IMR-90 (cell line): ENCODE measurements at places on chromosomes 7 and 10. TPM values are rescaled to one million over a fixed set of nuclear protein-coding genes. Genes with fewer than 3 reads are reported as not detected.

DNA sequence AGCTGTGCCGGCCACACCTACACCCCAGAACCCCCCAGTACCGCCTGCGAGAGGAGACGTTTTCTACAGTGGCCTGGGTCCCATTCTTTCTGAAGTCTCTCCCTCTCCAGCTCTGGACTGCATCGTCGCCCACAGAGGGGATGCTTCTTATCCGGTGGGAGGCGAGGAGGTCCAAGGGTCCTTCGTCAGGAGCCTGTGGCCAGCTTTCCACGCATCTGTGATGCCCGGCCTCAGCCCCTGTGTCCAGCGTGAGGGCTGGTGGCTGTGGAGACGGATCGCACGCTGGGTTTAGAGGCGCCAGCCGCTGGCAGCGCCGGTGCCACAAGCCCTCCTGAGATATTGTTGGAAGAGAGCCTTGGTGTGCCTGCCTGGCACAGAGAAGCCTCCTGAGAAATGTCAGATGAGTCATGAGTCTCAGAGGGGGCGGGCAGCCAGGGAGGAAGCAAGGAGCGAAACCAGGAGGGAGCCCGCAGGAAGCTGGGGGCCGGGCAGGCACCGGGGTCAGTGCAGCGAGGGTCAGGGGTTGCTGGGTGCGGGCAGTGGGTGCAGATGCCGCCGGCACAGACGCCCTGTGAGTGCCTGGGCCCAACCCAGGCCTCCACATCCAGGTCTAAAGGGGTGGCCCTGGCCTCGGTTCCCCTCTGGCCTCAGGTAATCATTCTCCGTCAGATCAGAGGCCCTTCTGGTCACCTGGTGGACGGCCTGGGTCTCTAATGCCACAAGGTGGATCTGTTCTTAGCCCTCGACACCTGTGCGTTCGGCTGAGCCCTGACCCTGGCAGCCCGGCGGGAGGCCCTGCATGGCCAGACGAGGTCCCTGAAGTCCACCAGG, 86.0 kb upstream of the DIP2C start:
- peak; percentile 25 for DNase-seq
- H3K4me1 ChIP-seq = peaks cover 2% of the 10 kb centered on the region
- peaks cover 6% of the 10 kb centered on the region; the same call in 1 of the 2 replicates for H3K27me3 ChIP-seq

GRCh38 chr7:45644237-45644636, 70.1 kb downstream of the ADCY1 start:
- no peaks in the 10 kb centered on the region for H3K4me1 ChIP-seq
- no peak overlapping the region for H3K27ac ChIP-seq
- H3K4me3 ChIP-seq = no peak overlapping the region
- no peak for DNase-seq

DNA sequence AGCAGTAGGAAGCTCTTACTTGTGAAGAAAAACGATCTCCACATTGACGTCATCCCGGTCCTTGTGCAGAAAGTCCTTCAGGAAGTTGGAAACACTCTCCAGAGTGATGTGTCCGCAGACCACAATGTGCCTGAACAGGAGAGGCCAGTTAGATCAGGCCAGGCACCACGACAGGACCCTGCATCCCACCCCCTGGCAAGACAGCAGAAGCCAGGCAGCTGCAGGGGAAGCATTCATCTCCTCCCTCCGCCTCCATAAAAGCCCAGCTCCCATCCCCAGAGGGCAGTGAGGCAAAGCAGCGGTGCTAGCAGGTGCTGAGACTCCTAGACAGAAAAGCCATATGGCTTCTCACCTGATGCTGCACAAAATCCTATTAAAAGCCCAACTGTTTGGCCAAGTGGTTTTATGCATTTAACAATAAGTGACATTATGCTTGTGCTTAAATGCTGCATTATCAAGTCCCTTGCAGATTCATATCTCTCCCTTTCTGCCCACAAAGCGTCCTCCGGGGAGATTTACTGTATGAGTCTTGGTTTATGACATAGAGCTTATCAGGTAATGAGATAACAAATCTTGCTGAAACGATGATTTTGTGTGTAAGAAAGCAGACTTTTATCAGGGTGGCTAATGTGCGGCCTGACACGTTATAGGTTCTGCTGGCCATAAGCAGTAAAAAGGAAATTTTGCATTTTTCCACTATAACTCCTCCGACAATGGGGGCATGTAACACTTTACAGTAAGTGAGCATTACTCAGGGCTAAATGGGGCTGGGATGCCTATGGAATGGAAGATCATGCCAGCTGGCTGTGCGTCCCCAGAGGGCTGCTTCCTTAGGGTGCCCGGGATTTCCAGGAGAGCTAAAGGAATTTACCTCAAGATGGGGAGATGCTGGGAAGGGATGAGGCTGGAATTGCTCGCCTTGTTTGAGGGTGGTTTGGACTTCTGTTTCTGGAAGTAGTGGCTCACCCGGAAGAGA, 546.9 kb downstream of the KCNMA1 start:
- no peak for DNase-seq
- no peaks in the 10 kb centered on the region for H3K36me3 ChIP-seq
- H3K27ac ChIP-seq = no peak overlapping the region
- H3K4me3 ChIP-seq = no peak overlapping the region

- no peaks in the 10 kb centered on the region for H3K27me3 ChIP-seq
- H3K27ac ChIP-seq = no peak overlapping the region
- no peak for DNase-seq
- 0 out of 2 replicates have a peak, but pooled peaks cover 2% of the 10 kb centered on the region for H3K36me3 ChIP-seq
- H3K4me3 ChIP-seq = no peak overlapping the region
Observed at GRCh38 chr10:58648131-58648530, 135.5 kb downstream of the BICC1 start.

DNA sequence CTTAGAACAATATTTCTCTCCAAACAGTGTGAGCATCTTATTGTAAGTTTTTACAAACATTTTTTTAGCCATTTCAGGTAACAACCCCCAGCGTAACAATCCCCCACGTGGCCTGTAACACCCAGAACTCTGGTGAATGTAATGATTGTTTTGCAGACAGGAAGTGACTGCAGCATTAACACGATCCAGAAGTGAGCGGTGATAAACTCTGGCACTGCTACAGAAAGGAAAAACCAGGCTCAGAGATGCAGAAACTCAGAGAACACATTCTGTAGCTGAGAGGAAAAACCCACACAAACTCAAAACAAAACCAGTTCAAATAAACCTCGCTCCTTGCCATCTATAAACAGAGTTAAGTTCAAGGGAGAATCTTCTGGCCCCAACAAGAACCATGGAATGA, 285.7 kb downstream of the FGFR2 start:
- no peaks in the 10 kb centered on the region for H3K36me3 ChIP-seq
- no peak for DNase-seq
- H3K27ac ChIP-seq = no peak overlapping the region
- no peaks in the 10 kb centered on the region for H3K4me1 ChIP-seq
- H3K27me3 ChIP-seq = no peaks in the 10 kb centered on the region

GRCh38 chr7:23277359-23277989, 21.7 kb upstream of the MALSU1 start:
- peaks cover 2% of the 10 kb centered on the region; the same call in 1 of the 2 replicates for H3K4me1 ChIP-seq
- no peak overlapping the region for H3K4me3 ChIP-seq
- no peak overlapping the region for H3K27ac ChIP-seq

DNA sequence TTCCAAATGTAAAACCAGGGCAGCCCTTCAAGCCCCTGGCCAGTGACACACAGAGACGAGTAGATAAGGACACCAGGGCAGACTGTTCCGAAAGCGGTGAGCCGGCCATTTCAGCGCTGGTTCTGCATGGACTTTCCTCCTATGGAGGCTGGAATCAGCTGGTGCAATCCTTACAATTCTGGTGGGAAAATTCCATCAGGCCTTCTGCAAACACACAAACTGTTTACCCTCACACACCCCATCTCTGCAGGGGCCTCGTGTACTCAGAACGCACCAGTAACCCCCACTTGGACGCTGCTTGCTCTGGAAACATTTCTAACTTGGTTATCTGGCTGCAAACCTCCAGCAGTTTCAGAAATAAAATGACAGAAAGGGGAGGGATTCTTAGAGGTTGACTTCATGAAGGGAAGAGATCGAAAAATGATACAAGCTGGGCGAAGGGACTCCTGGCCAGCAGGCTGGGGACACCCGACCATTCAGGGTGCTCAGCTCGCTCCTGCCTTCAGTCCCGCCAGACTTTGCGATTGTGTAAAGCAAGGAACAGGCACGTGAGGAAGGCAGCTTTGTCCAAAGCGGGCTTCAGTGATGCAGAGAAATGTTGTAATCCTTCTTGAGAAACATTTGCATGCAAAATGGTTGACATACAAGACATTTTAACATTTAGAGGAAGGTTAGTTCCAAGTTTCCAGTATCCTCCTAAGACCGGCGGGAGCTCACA, 19.7 kb upstream of the SHH start:
- no peak overlapping the region for H3K27ac ChIP-seq
- no peak for DNase-seq
- H3K36me3 ChIP-seq = no peaks in the 10 kb centered on the region
- no peak overlapping the region for H3K4me3 ChIP-seq
- H3K4me1 ChIP-seq = no peaks in the 10 kb centered on the region
- no peaks in the 10 kb centered on the region for H3K27me3 ChIP-seq

- H3K4me1 ChIP-seq = no peaks in the 10 kb centered on the region
- no peak overlapping the region for H3K27ac ChIP-seq
- H3K27me3 ChIP-seq = no peaks in the 10 kb centered on the region
- no peak overlapping the region for H3K4me3 ChIP-seq
- H3K36me3 ChIP-seq = no peaks in the 10 kb centered on the region
Observed at GRCh38 chr10:115696747-115697146, 576.3 kb downstream of the GFRA1 start.

DNA sequence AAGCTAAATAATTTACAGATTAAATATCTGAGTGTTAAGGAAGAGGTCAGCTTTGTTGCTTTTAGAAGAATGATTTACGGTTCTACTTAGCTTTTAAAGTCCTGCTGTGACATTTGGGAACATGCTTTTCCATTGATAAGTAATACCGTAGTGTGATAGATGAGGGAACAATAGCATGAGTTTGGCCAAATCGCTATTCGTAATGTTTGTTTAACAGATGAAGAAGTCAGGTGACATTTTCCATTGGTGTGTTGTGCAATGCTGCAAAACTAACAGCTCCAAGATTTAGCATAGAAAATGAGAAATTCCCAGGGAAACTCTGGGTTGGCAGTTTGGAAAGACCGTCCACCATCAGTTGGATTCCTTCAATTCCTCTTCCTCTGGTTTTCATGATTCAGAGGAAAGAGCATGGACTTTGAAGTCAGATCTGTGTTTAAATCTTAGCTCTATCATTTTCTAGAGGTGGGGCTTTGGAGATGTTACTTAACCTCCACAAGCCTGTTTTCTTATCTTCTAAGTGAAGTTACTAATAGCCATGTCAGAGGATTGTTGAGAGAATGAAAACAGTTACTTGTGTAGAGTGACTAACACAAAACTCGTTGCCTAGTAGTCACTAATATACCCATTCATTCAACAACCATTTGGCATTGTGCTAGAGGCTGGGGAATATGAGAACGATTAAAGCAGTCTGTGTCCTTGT, 140.4 kb upstream of the BMPER start:
- peaks cover 3% of the 10 kb centered on the region for H3K4me1 ChIP-seq
- no peak overlapping the region for H3K4me3 ChIP-seq
- DNase-seq = peak; percentile 93
- no peak overlapping the region for H3K27ac ChIP-seq

GRCh38 chr7:47658886-47659635, 77.2 kb upstream of the TNS3 start:
- no peaks in the 10 kb centered on the region for H3K36me3 ChIP-seq
- peaks cover 15% of the 10 kb centered on the region for H3K4me1 ChIP-seq
- no peak overlapping the region for H3K27ac ChIP-seq

GRCh38 chr7:70421319-70421718, 710.6 kb upstream of the GALNT17 start:
- no peaks in the 10 kb centered on the region for H3K27me3 ChIP-seq
- no peaks in the 10 kb centered on the region for H3K4me1 ChIP-seq
- H3K27ac ChIP-seq = no peak overlapping the region
- no peak for DNase-seq
- H3K36me3 ChIP-seq = no peaks in the 10 kb centered on the region
- no peak overlapping the region for H3K4me3 ChIP-seq

- H3K4me3 ChIP-seq = no peak overlapping the region
- no peak for DNase-seq
- no peaks in the 10 kb centered on the region for H3K27me3 ChIP-seq
- H3K36me3 ChIP-seq = no peaks in the 10 kb centered on the region
- H3K4me1 ChIP-seq = no peaks in the 10 kb centered on the region
- H3K27ac ChIP-seq = no peak overlapping the region
Observed at GRCh38 chr10:26982058-26982457, 118.2 kb downstream of the ANKRD26 start.

- no peak overlapping the region for H3K27ac ChIP-seq
- no peaks in the 10 kb centered on the region for H3K27me3 ChIP-seq
- no peaks in the 10 kb centered on the region for H3K36me3 ChIP-seq
- no peak overlapping the region for H3K4me3 ChIP-seq
Observed at GRCh38 chr10:20175719-20176118, 359.5 kb downstream of the PLXDC2 start.

DNA sequence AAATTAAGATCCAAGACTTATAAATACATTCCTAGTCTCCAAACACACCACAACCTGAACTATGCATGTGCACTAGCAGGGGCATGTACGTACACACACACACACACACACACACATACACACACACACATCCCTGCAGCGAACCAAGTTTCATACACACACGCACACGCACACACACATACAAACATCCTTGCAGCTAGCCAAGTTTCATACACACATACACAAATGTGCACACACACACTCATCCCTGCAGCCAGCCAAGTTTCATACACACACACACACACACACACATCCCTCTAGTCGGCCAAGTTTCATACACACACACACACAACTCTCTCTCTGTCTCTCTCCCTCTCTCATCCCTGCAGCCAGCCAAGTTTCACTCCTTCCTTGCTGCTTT, 82.7 kb upstream of the WIPF3 start:
- peak; percentile 15 for DNase-seq
- H3K36me3 ChIP-seq = no peaks in the 10 kb centered on the region
- H3K4me3 ChIP-seq = no peak overlapping the region
- H3K27ac ChIP-seq = no peak overlapping the region

GRCh38 chr10:27646604-27647175, 98.9 kb downstream of the MKX start:
- H3K4me1 ChIP-seq = peaks cover 6% of the 10 kb centered on the region
- H3K27me3 ChIP-seq = no peaks in the 10 kb centered on the region
- H3K4me3 ChIP-seq = no peak overlapping the region
- H3K36me3 ChIP-seq = no peaks in the 10 kb centered on the region
- DNase-seq = no peak
- peak overlapping the region; percentile 66 for H3K27ac ChIP-seq

The UBTD1 gene
- 21.9 TPM in 2 replicates for total RNA-seq

The FBXO24 gene
- total RNA-seq = 0.28 and 0.54 TPM in 2 replicates

The FAM241B gene
- total RNA-seq = 0.18 and 0.28 TPM in 2 replicates

The CFAP70 gene
- 0.18 and 0.28 TPM in 2 replicates for total RNA-seq

The RAMP3 gene
- not detected in 2 replicates for total RNA-seq

The CBX3 gene
- total RNA-seq = 38.2 and 85.0 TPM in 2 replicates

The IGFBP3 gene
- total RNA-seq = 272 and 308 TPM in 2 replicates

The TMEM178B gene
- under 0.01 TPM in 2 replicates for total RNA-seq

The CYP3A7 gene
- not detected in 2 replicates for total RNA-seq

The GRM3 gene
- total RNA-seq = not detected in 2 replicates

The TRIM73 gene
- 0.18 and 0.28 TPM in 2 replicates for total RNA-seq

The OGA gene
- 62.9 and 89.7 TPM in 2 replicates for total RNA-seq
